ENCODE measurements at places on chromosomes 3 and 15. TPM values are rescaled to one million over a fixed set of nuclear protein-coding genes. Genes with fewer than 3 reads are reported as not detected.

The GABRR3 gene
- total RNA-seq, result not detected

The SLC22A13 gene
- 0.78 TPM for total RNA-seq

The USP3 gene
- total RNA-seq, result 63.9 TPM

The GOLGA8T gene
- total RNA-seq, result not detected

The CSTA gene
- total RNA-seq, result not detected

The CX3CR1 gene
- total RNA-seq, result 12.4 TPM

The IL17RE gene
- 2.4 TPM for total RNA-seq

The ARNT2 gene
- not detected for total RNA-seq

The DOCK3 gene
- 1.5 TPM for total RNA-seq

The GP5 gene
- 1.9 TPM for total RNA-seq

The HEG1 gene
- total RNA-seq, result 44.6 TPM

The CD200 gene
- total RNA-seq, result 14.0 TPM

The GOLGA8O gene
- total RNA-seq, result 9.4 TPM

The C3orf20 gene
- 0.24 TPM for total RNA-seq

The ALS2CL gene
- 1.9 TPM for total RNA-seq

The GUCA1C gene
- total RNA-seq, result not detected

The HTR3E gene
- not detected for total RNA-seq

The PP2D1 gene
- not detected for total RNA-seq

The HYAL1 gene
- total RNA-seq, result 0.29 TPM

The LIPH gene
- not detected for total RNA-seq

The IQCF5 gene
- not detected for total RNA-seq

The CYP8B1 gene
- not detected for total RNA-seq

The GOLGA8S gene
- total RNA-seq, result 0.61 TPM

The SERPINI2 gene
- total RNA-seq, result not detected

All from T-helper 1 cell treated with Interleukin-12 subunit alpha and Interleukin-12 subunit beta and Interleukin-4 antibody, amounts not matched to agents 30 ng/mL and 1 ng/mL, for 36 hours (primary cell).